ENCODE measurements at places on chromosomes 3 and 15. TPM values are rescaled to one million over a fixed set of nuclear protein-coding genes. Genes with fewer than 3 reads are reported as not detected.

The TRPC1 gene
- 4.7 TPM for total RNA-seq

The H1-8 gene
- total RNA-seq = not detected

The RBSN gene
- 11.3 TPM for total RNA-seq

The CACNA1D gene
- 1.2 TPM for total RNA-seq

The KIF15 gene
- 9.2 TPM for total RNA-seq

The GOLGA6L9 gene
- 1.5 TPM for total RNA-seq

The MYRIP gene
- total RNA-seq = not detected

Data from A549 treated with GW870086 at 1 μM for 4 hours (cell line).